ENCODE measurements at places on chromosomes 5 and 9.

DNA sequence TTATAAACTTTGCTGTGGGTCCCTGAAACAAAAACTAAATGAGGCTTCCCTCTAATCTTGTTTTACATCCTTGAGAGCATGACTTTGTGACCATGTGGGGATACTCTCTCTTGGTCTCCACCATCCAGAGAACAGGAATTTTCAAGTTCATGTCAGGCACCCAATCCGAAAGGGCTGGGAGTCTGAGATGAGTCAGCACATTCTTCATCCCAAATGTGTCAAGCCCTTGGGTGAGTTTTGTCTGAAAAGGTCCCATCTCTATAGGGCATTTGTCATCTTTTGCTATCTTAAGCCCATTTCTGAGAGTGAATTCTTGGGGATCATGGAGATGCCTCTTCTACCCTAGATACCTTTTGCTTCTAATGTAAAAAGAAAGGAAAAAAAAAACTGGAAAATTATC, 26.9 kb upstream of the RAPGEF6 start:
- ATAC-seq: no peak

GRCh38 chr9:93129691-93130500, 4.2 kb downstream of the NINJ1 start:
- no peak for ATAC-seq

DNA sequence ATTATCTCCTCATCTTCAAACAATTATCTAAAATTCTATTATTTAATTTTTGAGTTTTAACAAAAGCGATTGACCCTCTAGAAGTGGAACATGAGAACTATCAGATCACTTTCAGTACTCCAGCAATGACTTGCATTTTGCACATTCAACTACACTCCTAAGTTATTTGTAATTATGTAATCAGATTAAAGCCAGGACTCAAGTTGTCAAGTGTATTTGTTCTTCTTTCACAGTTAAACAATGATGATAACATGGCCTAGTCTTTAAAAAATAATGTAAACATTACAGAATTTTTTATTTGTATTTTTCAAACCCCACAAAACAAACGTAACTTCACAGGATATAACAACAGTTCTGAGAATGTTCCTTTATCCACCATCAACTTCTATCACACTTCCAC, 2148.9 kb upstream of the ACO1 start:
- no peak for ATAC-seq

GRCh38 chr5:145989428-145989827, 53.0 kb downstream of the SH3RF2 start:
- no peak for ATAC-seq

GRCh38 chr9:5630081-5630507, 1.2 kb downstream of the RIC1 start:
- no peak for ATAC-seq

DNA sequence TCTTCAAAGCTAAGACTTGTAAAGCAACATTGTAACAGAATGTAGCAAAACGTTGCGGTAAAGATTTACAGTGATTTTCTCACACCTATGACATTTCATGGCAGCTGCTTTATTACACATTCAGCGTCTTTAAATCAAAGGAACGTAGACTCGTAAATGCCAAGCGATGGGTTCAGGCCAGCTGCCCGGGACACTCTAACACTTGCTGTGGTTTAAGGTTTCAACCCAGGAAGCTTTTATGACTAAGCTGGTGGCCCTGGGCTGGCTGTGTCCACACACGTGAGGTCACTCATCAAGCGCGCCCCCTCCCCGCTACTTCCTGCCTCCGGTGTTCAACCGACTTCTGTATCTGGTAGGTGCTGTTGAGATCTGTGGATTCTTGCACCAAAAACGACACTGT, 2.5 kb downstream of the SLC6A18 start:
- ATAC-seq: no peak

- no peak for ATAC-seq
These were observed 2.2 kb upstream of the ADGRD2 start for GRCh38 chr9:124448019-124448418.

GRCh38 chr9:122097679-122098315, 4.7 kb upstream of the TTLL11 start:
- no peak for ATAC-seq

DNA sequence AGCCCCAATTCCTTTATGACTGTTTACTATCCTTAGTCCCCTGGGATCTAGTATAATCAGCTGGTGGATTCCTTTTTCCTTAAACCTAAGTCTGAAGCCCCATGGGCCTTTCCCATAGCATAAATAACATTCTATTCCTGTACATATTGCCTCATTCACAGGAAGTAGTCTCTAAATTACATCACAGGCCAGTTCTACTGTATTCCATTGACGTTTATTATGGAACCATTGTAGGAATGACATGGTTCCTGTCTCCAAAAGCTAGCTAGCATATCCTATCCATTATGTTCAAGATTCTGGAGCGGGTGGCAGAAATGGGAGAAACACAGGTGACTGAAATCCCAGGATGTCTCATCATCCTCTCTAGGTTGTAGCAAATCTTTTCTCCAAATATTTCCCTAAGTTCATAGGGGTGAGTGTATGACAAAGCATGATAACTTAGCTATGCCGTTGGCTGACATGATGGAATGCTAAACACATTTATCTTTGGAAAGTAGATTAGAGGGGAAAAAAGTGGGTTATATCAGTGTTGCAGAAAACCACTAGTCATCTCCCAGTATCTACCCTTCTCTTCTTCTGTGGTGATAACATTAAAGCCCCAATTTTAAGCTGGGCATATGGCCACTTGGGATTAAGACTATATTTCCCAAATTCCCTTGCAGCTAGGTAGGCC, 140.1 kb downstream of the FGF1 start:
- ATAC-seq: no peak

- no peak for ATAC-seq
These were observed 44.0 kb downstream of the TNPO1 start for GRCh38 chr5:72860499-72860898.

GRCh38 chr5:149733129-149733900, 3.2 kb downstream of the PPARGC1B start:
- no peak for ATAC-seq

GRCh38 chr5:134585966-134586365, 46.7 kb downstream of the SAR1B start:
- no peak for ATAC-seq

- ATAC-seq: peak; percentile 80
These were observed 333.6 kb downstream of the PIK3R1 start for GRCh38 chr5:68548959-68549676.

- no peak for ATAC-seq
These were observed 473.3 kb upstream of the CD180 start for GRCh38 chr5:67669916-67670315.

DNA sequence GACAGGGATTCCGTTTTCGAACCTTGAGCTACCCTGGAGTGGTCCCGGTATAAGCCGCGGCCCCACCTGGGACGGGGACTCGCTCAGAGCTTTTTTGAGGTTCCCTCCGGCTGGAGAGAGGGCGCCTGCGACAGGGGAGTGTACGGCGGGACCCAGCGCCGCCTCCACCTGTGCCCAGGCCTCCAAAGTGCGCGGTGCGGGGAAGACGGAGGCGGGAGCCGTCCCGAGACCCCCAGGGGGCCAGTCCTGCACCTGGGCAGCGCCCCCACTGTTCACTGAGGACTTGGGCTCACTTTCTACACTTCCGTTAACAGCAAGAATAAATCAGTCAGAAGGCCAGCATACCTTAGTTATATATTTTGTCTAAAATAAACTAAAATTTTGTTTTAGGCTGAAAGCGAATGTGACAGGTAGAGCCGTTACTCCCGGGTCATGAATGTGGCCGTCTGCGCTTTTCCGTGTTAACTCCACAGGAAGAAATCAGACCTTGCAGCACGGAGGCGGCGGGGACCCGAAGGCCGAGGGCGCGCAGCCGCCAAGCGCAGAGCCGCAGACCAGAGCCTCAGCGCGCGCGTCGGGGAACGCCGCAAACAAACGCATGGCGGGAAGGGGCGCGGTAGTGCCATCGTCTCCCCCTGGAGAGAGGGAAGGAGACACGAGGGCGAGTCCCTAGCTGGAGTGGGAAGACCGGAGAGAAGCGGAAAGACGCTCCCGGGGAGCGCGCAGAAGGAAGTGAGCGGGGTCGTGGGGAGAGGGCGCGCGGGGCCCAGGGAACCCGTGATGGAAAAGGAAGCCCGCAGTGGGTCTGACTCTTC, 14.1 kb downstream of the TRIM7 start:
- peak; percentile 0 for ATAC-seq

DNA sequence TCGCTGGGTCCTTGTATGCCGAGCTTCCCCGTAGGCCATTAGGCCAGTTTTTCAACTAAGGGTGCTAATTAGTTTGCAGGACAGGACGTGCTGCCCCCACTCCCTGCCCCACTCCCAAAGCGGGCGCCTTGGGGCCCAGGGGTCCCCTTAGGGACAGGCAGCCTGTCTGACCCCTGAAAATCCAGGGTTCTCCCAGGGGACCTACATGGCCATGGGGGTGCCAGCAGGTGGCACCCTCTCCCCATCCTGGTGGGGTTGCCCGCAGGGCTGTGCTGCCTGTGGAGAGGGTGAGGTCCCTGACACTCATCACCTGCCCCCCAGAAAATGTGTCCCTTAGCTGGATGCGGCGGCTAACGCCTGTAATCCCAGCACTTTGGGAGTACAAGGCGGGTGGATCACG, 8.5 kb upstream of the CCDC187 start:
- ATAC-seq: peak; percentile 23

DNA sequence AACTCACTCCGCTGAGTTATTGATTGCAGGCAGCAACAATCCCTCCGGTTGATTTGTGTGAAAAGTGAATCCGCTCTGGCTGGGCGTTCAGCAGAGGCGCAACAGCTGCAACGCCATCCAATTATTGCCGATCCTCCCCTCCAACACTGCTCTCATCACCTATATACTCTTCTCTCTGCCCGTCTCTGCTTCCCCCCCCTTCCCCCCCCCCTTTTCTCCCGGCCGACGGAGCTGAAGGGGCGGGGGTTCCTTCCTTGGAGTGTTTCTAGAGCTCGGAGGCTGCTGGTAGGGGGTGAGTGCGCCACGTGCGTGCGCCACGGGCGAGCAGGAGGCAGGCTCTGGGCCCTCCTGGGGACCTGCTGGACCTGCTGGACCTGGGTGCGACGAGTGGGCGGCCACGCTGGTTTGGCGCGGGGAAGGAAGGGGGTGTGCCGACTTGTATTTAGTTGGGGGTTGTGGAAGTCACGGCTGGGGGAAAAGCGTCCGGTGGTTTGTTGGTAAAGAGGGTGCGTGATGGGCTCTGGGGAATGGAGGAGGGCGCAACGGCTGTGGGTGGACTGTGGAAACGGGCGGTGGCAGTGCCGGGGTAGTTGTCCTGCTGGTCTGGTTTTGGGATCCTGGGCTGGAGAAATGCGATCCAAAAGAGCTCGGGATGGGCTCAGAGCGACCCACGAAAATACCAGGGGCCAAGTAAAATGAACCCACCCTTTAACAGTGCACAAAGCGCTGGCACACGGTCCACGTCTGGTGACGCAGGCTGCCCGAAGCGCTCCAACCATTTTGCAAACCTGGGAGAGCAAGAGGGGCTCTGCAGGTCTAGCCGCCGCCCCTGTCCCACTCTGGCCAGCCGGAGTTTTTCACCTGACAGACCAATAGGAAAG, 6.4 kb upstream of the MEF2C start:
- ATAC-seq: peak; percentile 62

GRCh38 chr9:4838189-4838546, 45.4 kb downstream of the RCL1 start:
- ATAC-seq: no peak

GRCh38 chr9:1362845-1363244, 312.7 kb downstream of the DMRT2 start:
- no peak for ATAC-seq

- no peak for ATAC-seq
These were observed 1294.2 kb downstream of the EFNA5 start for GRCh38 chr5:106376522-106376921.

DNA sequence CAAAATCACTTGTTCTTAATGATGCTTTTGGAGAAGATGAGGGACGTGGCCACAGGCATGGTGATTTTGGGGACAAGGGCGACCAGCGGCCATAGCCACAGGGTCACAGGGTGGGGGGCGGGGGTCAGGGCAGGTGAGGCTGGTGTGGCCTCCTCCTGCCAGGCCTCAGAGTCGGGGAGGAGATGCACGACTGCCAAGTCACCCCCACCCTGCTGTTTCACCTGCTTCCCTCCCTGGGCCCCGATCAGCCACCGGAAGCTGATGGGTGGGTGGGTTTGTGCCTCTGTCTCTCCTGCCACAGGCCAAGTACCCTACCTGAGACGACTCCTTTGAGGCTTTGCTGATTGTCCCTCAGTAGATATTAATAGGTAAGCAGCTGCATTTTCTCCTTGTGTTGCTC, 199.3 kb downstream of the PAX5 start:
- no peak for ATAC-seq

GRCh38 chr9:30197954-30198353, 2186.5 kb upstream of the ACO1 start:
- ATAC-seq: no peak

DNA sequence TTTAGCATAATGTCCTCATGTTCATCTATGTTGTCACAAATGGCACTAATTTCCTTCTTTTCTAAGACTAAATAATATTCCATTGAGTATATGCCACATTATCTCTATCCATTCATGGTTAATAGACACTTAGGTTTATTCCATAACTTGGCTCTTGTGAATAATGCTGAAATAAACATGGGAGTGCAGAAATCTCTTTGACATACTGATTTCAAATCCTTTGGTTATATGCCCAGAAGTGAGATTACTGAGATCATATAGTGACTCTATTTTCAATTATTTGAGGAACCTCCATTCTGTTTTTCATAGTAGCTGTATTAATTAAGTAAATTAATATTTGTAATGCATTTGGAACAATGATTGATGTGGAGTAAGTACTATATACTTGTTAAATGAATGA, 13.0 kb downstream of the SMIM3 start:
- ATAC-seq: no peak

- no peak for ATAC-seq
These were observed 4.1 kb upstream of the IARS1 start for GRCh38 chr9:92297611-92298010.

GRCh38 chr9:35520364-35520710, 30.4 kb downstream of the RUSC2 start:
- ATAC-seq: no peak

- no peak for ATAC-seq
These were observed 406.5 kb upstream of the EDIL3 start for GRCh38 chr5:84791138-84791537.

DNA sequence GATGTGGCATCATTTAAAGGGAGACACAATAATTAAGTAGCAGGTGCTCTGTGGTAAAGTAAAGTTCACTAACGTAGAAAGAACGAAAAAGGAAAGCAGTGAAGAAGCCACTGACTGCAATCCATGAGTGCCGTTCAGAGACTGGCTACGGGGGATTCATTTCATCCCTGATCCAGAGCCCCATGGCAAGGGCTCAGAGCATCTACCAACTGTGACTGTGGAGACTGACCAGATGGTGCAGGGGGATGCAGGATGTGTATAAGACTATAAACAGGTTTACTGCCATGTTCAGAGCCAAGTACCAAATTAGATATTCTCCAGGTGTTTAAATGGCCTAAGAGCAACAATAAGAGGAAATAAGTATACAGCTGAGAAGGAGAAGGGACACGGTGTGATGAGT, 47.7 kb downstream of the MARCHF11 start:
- no peak for ATAC-seq

All from esophagus mucosa (tissue), 1 donor.